Stimulated activated CD4-positive, alpha-beta T cell treated with anti-CD3 and anti-CD28 coated beads, Interleukin-1b, Interleukin-23, amount 100 ng/mL, for 4 hours (primary cell): ENCODE measurements at places on chromosomes 12 and 14.

- no peak for DNase-seq
These were observed 5.2 kb upstream of the NRDE2 start for GRCh38 chr14:90336985-90337384.

- no peak for DNase-seq
These were observed 42.3 kb downstream of the NPAS3 start for GRCh38 chr14:32980902-32981501.

DNA sequence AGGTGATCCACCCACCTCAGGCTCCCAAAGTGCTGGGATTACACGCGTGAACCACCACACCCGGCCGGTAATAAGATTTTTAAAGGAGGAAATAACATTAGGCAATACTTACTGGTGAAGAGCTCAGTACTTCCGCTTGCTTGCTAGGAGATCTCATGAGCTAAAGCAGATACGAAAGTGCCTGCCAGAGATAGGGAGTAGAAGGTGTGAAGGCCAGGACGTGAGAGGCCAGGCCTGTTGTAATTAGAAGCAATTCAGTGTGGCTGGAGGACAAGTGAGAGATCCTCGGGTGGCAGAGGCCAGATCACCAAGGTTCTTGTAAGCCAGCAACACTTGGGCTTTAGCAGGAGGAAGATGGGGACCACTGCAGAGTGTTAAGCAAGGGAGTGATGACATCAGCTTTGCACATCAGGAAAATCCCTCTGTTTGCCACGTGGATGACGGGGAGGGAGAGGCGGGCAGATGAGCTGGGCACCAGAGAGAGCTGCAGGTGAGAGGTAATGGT, 7.6 kb downstream of the TECPR2 start:
- no peak for DNase-seq

DNA sequence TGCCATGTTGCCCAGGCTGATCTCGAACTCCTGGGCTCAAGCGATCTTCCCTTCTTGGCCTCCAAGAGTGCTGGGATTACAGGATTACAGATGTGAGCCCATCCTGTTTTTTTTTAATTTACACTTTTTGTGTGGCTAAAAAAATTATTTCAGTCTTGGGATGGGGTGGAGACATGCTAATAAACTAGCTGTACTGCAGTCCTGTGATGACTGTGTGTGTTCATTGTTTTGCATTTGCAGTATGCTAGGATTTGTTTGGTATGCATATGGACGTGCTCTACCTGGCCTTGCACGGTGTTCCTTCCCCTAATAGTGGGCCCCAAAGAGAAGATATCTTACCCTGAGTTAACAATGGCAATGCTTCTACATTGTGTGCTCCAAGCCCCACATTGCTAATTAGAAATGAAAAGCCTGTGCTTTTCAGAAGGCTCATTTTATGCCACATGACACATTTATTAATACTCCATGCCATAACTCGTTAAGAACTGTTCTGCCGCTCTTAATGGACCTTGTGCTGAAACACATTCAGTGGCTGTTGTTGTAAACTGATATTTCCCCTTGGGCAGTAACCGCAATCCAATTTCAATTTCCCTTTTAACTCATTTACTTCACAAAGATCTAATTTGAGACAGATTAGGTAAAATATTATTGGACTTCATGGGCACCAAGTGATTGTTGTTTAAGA, 86.4 kb downstream of the SCN8A start:
- DNase-seq = no peak

- no peak for DNase-seq
These were observed 116.5 kb downstream of the BTG1 start for GRCh38 chr12:92029136-92029535.

GRCh38 chr12:50221228-50222008, 54.2 kb upstream of the CERS5 start:
- no peak for DNase-seq

DNA sequence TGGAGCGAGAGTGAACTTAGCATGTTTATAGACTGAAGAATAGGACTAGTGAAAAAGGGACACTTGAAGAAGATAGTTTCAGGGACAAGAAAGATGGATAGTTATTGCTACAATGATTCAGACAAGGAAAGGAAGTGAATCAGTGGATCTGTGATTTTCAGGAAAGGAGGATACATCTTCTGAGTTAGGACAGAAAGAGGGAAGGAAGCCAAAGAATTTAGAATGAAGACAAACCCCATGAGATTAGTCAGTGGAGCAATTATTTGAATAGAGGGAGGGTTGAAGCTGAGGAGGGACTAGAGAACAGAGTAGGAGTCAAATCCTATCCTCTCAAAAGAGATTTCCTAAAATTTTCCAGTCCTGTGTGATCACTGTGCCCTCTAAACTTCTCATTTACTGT, 282.7 kb downstream of the AKAP6 start:
- no peak for DNase-seq

DNA sequence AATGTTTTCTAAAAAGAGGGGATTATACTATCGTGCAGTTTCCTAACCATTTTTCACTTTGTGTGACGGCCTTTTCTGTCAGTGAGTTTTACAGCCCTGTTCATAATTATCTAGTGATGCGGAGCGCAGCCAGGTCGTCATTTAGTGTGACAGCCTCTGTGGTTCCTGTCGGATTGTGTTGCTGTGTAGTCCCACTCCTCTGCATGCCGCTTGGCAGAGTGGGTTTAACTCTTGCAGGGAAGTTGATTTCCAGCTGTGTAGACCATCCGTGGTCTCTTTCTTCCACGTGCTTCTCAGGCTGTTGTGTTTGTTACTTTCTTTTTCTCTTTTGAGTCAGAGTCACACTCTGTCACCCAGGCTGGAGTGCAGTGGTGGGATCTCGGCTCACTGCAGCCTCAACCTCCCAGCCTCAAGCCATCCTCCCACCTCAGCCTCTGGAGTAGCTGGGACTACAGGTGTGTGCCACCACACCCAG, 8.6 kb downstream of the RAN start:
- no peak for DNase-seq

- DNase-seq = no peak
These were observed 4.1 kb downstream of the EID3 start for GRCh38 chr12:104307655-104308000.

DNA sequence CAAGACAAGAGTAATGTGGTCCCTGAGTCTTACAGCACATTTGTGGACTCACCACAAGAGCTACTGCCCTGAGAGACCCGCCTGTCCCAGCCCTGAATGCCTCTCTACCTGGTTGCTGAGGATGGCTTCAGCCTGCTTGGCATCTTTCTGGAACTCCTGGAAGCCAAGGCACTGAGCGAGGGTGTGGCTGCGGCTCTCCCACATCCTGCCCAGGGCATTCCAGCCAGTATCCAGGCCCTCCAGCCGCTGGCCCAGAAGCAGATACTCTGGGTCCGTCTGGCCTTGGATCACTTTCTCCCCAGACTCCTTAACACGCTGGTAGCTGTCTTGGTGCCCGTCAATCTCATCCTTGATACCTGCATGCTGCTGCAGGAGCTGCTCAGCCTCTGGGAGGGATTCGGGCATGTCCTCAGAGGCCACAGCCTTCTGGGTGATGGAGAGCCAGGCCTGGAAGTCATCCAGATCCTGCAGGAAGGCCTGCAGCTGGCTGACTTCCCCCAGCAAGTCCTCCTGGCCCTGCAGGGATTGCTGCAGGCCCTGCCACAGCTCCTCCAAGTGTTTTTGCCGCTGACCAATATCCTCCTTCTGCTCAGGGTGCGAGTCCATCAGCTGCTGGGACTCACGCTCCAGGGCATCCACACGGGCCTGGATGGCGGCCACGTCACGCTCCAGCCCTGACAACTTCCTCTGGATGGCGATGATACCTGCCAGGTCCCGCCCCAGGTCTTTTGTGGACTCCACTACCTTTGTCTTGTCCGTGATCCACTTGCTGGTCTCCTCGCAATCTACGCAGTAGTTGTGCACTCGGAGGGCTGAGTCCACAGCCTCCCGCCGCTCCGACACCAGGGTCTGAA, 82.3 kb downstream of the PLEKHG3 start:
- DNase-seq = no peak

DNA sequence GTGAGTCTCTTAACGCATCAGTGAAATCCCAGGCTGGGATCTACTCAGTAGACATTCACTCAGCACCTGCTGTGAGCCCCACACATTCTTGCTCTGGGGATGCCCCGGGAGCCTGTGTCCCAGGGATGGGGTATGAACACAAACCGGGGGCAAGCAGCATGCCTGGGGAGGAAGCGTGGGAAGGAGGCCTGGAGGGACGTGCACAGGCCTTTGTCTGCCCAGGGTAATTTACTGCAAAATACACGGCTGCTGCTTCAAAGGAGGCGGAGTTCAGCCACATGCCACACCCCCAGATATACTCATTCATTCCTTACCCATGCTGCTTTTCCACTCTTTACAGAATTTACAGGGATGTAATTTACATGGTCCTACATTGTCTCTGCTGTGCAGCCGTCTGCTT, 187.8 kb downstream of the ADGRD1 start:
- no peak for DNase-seq

GRCh38 chr14:23162005-23162404, 21.5 kb downstream of the SLC7A8 start:
- no peak for DNase-seq

DNA sequence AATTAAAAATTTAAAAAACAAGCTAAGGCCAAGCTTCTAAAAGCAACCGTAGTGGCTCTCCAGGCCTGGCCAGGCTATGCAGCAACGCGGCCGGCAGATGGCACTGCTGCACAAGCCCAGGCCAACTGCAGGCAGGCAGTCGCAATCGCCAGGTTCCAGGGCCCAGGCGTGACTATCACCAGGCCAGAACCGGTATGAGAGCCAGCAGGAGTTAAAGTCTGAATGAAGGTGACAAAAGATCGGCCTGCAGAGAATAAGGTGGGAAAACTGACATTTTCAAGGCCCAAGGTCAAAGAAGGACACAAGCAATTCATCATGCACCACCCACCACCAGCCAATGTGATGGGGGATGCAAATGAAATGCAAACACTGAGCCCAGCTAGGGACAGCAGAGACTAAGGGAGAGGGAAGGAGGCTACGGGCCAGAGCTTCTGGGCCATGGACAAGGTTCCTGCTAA, 43.6 kb upstream of the ANO2 start:
- peak; percentile 60 for DNase-seq

- no peak for DNase-seq
These were observed 108.5 kb downstream of the SLC38A1 start for GRCh38 chr12:46160101-46160980.
